ENCODE measurements at places on chromosomes 16 and 17.

DNA sequence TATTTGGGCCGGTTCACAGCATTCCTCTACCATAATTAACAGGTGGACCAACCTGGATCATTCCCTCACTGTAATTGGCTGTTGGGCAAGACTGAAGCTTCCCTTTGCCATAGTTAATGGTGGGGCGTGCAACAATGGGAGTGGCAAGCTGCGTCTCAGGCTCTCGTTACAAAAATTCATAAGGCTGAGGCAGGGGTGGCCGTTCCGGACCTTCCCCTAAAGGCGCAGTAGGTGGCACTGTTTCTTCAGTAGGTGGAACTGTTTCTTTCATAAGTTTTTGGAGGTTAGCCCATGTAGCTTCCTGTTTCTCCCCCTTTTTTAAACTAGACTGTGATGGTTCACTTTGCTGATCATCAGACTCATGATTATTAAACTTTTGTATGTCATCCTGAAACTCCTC lies 17.0 kb upstream of the TMC5 start:
- no peak for DNase-seq

DNA sequence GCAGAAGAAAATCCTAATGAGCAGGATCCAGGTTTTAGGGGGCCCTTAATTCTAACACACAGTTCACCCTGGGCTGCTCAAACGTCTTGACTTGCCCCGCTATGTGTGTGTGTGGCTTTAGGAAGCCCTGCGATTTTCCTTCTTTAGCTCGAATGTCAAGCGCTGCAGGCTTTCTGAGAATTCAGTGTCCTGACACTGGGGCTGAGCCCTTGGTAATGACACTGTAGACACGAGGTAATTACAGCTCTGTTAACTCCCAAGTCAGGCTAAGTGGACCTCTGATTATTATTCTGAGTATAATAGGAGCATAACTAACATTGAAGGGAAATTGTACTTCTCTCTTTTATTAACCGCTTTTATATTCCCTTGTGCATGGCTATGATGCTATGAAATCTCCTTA lies 202.1 kb downstream of the RBFOX1 start:
- DNase-seq: no peak

DNA sequence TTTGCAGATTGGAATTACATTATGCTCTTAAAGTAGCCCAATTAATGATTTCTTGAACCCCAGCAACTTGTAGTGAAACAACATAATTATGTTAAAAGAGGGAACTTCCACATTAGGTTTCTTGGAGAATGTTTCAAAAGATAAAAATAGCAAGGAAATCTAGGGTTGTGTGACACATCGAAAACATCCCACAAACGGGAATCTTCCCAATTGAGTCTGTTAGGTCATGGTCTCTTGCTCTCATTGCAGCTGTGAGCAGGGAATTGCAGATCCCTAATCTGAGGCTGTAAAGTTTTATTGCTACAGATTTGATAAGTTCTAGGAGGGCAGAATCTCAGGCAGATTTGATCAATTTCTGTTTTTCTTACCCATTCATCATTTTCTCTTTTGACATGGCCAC lies 6.7 kb upstream of the LPO start:
- DNase-seq: no peak

DNA sequence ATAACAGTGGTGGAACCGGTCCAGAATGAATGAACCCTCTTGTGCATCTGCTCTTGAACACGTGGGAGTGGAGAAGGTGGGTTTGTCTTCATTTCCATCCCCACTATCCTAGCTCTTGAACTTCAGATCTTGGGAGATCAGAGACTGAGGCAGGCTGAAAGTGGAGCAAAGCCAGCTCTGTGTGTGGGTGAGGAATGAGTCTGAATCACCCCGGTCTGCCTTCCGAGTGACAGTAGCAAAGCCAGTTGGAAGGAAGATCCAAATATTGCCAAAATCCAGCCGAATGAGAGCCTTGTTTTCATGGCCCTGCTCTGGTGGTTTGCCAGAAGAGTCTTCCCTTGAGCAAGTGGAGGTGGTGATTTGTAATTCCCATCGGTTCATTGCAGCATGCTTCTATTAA lies 29.0 kb upstream of the ASIC2 start:
- no peak for DNase-seq

GRCh38 chr16:1486551-1487390 lies 2.0 kb downstream of the PTX4 start:
- no peak for DNase-seq

GRCh38 chr16:17590711-17591654 lies 120.2 kb upstream of the XYLT1 start:
- DNase-seq: peak; percentile 63

DNA sequence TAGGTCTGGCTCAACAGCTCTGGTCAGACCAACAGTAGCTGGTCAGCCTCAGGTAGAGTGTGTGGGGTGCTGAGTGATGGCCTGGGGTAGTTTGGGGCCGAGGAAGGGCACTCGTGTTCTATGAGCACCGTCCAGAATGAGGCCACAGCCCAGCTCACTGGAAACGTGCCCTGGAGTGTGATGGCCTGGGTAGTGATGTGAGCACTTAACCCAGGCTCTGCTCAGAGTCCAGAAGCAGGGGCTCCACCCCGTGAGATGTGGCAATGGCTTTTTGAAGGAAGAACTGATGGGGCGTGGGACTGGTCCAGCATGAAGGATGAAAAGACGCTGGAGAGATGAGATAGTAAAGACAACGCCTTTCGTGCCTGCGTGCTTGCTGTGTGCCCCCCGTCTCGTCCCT lies 35.3 kb downstream of the NTN1 start:
- DNase-seq: no peak

DNA sequence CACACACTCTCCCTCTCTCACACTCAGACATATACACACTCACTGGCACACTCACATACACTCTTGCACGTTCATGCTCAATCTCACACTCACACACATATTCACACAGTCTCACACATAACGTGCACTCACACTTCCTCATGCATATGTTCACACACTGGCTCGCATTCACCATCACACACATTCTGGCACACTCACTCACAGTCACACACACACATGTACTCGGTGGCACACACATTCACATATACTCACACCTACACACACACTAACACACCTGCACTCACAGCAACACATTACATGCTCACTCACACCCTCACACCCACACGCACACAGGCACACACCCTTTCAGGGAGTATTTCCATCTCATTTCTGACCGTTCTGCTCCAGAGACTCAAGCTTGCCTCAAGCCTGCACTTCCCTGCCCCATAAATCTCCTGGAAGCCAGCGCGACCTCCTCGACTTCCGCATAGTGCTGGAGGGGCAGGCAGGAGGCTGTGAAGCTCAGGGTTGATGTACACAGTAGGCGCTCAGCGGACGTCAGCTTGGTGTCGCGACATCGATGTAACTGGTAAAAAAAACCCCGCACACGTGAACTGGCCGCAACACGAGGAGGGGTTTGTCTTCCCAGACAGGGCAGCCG lies 66.7 kb upstream of the FOXF1 start:
- DNase-seq: no peak

DNA sequence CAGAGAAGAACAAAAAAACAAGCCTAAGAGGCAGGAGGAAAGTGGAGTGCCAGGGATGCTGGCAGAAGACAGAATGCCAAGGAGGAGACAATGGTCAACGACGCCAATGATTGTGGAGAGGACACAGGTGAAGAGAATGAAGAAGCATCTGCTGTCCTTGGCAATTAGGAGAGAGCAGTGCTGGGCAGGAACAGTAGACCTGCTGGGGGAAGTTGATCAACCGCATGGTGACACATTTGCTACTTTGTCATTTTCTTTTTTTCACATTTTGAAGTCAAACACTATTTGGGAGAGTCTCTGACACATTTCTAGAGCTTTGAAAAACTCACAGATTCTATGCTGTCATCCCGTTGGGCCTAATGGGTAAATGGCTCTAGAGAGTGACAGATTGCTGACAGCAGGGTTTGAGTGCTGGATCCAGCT lies 1.1 kb upstream of the PIK3R6 start:
- DNase-seq: no peak

DNA sequence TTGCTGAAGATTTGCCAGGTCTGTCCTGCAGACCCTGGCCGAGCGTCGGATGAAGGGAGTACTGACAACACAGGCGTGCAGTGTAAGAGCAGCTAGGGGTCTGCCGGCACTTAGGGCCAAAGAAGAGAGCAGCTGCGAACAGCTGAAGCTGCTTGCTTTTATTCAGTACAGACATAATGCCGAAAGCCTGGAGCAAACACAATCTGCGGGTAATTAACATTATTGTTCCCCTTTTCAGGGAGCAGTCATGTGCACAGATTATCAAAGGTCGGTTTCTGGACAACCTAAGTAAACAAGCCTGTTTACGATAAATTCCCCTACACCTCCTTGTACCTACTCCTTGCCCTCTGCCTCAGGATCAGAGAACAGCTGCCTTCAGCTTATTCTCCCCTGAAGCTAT lies 12.0 kb upstream of the KRT23 start:
- DNase-seq: no peak

GRCh38 chr16:66858740-66859396 lies 14.7 kb downstream of the CA7 start:
- DNase-seq: no peak

DNA sequence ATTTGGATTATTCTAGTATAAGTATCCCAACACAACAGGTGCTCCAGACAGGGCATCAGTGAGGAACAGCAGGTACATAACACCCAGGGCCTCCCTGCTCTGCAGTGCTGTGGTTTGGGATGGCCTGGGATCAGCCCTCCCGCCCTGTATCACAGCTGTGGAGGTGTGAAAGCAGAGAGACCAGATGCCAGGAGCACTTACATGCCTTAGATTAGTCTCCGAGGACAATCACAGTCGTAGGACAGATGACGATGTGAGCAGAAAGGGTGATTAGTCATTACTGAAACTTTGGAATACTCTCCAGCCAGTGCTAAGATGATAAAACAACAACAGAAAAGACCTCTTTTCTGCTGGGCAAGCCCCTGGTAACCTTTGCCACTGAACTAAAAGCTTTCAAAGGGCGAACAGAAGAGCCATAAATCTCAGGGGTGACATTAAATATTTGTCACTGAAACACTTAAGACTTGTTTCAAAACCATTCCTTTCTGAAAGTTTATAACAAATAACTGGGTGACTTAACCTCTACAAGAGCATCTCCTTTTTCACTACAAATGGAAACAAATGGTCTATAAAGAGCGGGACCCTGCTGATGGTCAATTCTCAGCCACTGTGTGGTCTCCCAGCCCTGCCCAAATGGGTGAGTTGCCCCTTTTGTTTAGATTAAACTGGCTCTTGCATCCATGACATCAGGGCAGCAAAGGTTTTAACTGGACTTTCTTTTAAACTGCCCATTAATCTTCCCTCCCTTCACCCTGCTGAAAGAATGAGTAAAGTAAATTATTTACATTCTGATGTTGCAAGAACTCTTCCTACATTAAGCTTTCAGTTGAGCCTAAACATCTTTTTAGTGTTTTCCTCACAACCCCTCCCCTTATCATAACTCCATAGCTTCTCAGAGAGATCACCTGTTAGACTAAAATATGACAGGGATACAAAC lies 183.1 kb upstream of the COX10 start:
- DNase-seq: no peak

DNA sequence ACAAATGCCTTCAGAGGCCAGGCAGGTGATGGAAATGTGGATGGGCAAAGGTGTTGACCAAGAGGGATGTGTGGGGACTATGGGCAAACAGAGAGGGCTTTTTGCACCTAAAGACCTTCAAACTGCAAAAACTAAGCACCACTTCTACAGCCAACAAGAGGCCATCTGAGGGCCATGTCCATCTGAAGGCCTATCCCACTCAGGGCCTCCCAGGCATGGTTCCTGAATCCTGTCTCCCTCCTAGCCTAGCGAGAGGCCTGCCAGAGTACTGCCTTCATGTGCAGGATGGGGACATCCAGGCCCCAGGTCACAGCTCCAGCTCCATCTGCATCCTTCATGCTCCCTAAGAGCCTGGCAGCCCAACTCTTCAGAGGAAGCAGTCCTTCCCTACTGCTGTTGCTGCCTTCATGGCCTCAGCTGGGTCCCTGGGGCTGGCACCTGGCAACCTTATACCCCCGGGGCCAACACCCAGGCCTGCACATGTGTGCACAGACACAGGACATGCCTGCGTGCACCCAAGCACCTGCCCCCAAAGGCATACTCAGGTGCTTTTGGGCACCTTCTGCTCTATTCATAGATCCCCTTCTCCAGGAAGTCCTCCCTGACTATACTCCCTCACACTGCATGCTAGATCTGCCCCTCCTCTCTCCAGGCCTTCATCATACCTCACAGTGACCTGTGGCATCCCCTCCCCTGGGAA lies 95.2 kb downstream of the C16orf78 start:
- no peak for DNase-seq

DNA sequence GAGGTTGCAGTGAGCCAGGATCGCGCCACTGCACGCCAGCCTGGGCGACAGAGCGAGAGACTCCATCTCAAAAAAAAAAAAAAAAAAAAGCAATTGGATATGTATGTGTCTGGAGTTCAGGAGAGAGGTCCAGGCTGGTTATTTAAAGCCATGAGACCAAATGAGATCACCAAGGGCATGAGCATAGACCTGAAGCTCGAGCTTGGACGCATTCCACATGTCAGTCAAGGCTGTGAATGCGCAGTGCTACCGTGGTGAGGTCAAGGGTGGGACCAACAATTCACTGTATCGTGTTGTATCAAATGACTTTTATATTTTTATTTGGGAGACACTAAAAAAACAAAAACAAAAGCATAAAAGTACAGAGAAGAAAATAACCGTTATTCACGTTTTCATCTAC lies 29.1 kb upstream of the SPNS2 start:
- DNase-seq: no peak

DNA sequence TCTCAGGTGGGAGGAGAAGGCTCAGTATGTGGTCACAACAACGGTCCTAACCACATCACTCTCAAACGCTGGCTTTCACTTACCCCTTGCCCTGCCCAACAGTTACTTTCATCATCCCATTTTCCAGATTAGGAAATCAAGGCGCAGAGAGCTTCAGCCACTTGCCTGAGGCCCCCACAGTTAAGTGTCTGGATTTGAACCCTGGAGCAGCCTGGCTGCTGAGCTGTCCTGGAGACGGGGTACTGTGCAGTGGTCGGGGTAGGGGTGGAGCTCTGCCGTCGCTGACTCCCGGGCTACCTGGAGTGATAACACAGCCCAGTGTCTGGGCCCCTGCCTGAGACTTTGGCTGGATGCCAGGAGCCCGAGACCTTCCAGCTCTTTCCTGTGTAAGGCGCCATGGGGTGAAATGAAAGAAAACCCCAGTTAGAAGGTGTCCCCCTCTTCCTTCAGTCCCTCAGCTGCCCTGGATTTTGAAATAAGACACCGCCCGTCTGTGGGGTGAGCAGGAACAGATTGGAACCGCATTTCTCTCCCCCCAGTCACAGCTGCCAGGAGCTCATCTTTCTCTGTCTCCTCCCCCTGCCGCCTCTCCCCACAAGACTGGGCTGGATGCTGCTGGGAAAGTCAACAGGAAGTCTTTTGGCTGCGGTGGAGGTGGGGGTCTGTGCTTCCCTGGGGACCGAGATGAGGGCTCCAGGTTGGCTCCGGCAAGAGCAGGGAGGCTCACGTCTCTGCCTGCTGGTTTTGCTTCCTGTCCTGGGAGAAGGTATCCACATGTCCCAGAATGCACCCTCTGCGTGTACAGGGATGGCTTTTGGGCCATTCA lies 280.2 kb downstream of the SEC14L1 start:
- peak; percentile 40 for DNase-seq

GRCh38 chr16:28106467-28107215 lies 43.1 kb upstream of the GSG1L start:
- DNase-seq: no peak

Data from CD4-positive, alpha-beta T cell treated with Interferon gamma for 1 hour (primary cell).